ENCODE measurements at places on chromosomes 3 and 15.

DNA sequence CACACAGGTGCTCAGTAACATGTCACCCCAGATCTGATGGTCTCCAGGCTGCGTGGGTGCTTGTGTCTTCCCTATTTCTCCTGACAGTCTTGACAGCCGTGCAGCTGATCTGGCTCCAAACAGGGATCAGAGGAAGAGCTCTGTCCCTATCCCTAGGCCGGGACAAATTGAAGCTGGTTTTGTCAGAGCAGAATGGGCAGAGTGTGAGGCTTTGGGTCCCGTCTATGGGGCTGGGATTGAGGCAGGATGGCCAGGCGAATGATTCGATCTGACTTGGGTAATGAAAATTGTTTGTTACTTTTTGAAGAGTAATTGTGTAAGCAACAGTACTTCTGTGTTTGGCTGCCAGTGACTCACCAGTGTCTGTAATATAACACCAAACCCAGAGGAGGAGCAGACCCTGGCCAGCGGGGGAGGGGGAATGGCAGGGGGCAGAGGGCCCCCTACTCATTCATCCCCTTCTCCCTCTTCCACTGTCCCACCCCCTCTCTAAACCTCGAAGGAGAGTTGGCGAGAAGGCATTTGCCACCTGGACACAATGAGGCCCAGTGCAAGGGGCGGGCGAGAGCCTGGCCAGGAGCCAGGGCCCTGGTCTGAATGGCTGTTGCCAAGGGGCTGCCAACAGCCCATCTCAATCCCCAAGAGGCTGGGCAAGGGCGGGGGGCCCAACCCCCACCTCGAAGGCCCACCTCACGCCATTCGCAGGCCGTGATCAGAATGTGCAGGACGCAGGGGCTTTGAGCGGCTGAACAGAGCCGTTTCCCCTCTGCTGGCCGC is 4.9 kb upstream of the MAGEF1 start:
- DNase-seq = no peak

- DNase-seq = peak; percentile 26
These were observed 159.8 kb downstream of the ALCAM start for GRCh38 chr3:105526360-105527111.

DNA sequence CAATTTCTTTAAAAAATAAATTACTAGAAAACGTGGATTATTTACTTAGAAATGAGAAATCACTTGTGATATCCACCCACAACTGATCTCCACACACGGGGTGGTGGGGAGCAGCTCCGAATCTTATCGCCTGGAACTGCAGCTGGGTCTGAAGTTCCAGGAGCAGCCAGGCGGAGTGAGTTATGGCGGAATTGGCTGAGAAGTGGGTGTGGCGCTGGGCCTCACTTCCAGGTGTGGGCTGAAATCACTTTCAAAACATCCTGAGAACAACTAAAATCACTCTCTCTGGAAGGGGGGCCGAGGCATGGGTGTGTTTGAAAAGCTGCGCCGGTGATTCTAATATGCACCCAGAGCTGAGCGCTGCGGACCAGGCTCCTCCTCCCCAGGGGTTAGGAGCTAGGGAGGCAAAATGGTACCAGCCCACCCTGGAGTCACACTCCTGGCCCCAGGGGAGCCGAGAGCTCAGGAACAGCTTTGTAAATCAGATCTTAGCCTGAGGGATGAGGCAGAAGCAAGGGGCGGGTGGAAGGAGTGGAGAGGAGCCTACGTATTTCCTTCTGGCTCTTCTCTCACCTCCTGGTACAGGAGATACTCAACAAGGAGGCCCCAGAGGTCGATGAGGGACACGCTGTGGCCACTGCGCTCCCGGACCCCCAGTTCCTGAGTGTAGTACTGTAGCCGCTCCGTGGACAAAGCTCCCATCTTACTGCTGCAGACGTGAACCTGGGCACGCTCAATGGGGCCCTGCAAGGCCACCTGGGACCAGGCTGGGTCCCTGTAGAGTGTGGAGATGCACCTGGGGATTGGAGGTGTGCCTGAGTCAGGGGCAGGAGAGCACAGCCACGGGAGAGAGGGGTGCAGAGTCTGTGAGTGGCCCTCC is 9.6 kb downstream of the PLA2G4F start:
- no peak for DNase-seq

DNA sequence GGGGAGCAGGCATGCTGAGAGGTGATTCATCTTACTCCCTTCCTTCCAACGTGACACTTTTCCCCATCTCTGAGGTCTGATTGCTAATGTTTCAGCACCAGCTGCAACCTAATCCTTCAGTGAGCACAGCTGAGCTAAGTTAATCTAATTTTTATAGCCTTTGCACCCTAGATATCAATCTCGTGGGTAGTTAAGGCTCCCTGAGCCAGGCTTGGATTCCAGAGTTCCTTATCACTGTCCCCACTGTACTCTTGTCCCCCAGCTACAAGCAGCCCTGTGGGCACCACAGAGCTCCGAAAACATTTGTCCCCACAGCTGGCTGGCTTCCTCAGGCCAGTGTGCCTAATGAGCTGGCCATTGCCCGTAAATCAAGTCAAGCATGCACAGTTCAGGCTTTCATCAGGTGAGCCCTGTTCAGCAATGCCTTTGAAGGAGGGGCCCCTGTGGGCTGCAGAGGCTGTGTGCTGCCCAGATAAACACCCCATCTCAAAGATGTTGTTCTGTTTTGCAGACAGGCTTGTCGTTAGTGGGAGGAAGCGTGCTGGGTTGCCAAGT is 376.9 kb upstream of the RASGRP1 start:
- no peak for DNase-seq

GRCh38 chr3:107441617-107442016 is 64.4 kb downstream of the CCDC54 start:
- no peak for DNase-seq

GRCh38 chr15:75153087-75153486 is 48.6 kb upstream of the C15orf39 start:
- no peak for DNase-seq

DNA sequence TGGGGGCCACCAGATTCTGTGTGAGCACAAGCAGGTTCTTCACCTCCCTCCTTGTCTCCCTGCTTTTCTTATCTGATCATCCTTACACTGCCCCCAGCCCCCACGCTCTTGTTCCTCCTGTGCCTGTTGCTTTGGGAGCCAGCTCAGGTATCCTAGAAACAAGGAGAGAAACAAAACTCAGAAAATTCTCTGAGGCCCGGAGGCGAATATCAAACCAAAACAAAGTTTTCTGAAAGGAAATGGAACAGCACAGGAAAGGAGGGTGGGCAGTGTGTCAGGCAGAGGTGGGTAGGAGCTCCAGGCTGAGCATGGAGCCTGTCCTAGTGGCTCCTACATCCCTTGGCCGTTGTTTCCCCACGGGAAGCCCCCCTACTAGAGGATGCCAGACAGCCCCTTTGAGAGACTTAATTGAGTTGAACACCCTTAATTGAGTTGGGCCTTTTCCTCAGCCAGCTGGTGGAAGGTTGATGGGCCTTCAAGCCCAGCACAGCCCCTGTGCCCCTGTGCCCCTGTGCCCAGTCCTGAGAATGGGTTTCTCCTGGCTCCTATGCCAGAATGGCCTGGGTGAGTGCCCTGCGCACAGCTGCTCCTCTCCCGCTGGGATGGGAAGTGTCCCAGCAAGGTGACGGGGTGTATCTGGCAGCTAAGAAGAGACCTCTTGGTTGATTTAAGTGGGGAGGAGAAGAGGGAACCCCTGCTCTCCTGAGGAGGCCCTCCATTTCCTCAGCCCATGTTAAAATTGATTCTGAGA is 22.8 kb upstream of the JMJD7 start:
- no peak for DNase-seq

DNA sequence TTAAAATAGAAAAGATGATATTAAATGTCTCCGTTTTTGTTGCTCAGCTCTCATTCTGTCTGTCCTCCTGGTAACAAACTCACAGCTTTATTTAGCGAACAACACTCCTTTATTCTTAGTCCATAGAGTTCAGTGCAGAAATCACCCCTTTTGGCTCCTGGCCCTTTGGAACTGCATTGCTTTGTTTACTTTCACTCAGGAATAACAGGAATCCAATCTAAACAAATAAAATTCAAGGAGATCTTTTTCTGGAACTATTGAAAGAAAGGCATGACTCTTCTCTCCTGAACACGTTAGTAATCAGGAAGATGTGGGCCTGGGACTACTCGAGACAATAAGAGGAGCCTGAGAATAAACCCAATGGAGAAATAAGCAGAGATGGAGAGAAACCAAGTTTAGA is 409.2 kb downstream of the DIPK2A start:
- DNase-seq = peak; percentile 34

DNA sequence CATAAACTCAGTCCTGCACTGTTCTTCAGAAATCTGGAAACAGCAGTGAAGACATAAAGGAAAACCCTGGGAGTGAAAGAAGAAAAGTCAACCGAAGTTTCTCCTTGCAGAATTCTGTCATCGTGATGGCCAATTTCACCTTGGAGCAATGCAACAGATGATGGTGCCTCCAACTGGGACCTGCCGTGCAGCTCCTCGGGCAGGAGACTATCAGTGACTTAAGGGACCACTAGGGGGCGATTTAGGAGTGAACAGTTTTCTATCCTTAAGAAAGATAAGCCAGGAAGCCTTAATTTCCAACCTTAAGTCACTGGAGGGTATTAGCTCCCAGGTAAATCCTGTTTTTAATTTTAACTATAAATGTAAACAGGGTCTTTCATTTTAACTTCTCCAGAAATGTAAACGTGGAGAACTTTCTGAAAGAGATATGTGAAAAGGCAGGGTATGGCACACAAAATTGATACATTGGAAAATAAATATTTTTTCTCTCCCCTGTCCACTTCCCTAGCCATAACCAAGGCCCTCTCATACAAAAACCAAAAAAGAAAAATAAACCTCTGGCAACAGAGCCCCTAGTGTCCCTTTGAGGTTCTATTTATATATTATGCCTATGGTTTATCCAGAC is 116.3 kb downstream of the PDZRN3 start:
- no peak for DNase-seq

DNA sequence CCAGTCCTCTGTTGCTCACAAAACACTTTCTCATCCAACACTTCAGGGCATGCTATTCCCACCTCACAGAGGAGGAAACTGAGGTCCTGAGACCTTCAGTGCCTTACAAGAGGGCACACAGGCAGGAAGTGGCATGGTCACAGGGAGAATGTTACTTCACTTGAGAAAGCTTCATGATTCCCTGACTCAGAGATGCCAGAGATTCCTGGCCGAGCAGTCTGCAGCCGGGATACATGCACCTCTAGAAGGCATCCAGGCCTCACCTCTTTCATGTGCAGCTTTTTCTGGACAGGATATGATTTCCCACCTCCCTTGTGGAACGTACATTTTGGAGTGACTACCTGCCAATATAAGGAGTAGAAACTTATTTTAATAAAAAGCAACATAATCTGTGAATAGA is 2.8 kb upstream of the SST start:
- DNase-seq = no peak

- DNase-seq = no peak
These were observed 367.5 kb downstream of the ROBO2 start for GRCh38 chr3:77407441-77407840.

DNA sequence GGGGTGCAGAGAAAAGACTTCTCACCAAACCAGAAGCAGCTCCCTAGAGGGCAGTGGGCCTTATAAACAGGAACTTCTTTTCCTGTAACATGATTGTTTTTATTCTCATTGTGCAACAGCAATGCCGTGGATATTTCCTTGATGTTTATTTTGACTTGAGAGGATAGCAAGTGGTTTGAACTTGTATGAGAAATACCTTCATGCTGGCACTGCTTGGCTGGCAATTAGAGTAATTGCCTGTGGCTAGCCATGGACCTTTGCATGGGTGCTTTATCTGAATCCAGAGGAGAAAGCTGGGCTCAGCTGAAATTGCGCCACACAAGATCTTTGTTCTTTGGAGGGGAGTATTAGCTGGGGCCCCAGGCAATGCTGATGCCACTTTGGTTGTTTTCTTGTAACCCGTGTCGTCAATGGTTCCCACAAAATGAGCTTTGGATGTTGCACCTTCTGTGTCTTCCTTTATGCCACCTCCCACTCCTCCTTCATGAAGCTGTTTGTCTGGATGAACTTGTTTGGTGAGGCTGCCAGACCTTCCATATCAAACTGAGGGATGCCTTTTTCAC is 37.9 kb downstream of the CMTM8 start:
- DNase-seq = no peak

- no peak for DNase-seq
These were observed 79.8 kb downstream of the SEMA5B start for GRCh38 chr3:122947738-122948137.

DNA sequence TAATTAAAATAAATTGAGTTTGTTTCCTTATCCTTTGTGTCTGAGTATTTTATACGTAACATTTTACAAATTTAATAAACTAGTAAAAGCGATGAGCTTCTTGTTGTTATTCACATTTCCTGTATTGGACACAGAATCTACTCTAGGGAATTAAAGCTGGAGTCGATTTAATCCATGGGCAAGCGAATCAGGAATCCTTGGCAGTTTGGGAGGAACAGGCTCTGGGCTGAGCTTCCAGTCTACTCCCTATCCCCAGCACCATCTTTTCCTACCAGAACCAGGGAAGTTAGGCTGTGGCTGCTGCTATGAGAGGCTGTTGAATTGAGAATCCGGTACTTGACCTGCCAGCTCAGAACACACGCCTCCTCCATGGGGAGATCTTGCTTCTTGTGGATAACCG is 437.3 kb upstream of the TPM1 start:
- no peak for DNase-seq

DNA sequence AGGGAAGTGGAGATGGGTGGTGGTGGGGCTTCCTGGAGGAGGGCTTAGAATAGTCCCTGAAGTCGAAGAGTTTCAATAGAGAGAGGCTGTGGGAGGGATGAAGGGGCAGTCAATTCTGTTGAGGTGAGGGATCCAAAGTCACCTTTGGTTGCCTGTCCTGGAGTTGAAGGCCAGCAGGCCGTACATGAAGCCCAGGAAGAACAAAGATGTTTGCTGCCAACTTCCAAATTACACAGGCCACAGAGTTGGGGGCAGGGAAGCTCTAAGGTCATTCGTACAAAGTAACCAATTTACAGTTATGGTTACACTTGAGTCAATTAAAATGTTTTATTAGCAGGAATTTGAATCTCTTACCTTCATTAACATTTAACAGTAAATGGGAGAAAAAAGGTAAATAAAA is 77.9 kb downstream of the FOXB1 start:
- no peak for DNase-seq

- DNase-seq = no peak
These were observed 70.2 kb upstream of the ABI3BP start for GRCh38 chr3:101063401-101063800.

DNA sequence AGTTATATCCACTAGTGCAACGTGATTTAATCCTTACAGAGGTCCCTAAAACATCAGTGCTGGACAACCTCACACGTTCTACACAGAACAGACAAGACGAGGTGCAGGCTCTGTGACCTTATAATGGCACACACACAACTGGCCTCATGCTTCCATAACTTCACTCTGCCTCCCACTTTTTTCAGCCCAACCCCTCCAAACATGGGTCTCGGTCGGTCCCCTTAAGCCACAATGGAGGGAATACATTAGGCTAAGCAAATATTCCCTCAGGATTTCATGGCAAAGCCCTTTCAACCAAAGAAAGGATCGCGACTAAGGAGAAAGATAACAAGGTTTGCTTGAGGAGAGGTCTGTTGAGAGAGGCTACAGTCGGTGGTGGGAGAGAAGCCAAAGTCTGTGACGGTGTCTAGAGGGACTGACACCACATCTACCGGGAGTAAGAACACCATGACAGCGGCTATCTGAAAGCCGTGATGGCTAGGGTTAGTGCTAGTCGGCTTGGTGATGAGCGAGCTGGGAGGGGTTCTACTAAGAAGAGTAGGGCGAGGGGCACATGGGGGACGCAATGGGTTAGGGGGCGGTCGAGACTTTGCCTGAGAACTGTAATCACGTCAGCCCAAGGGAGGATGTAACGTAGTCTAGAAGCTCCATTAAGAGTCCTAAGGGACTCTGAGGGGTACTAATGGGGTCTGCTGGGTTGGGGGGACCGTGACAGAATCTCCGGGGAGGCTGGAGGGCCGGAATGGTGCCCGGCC is 1.0 kb downstream of the MYO9A start:
- DNase-seq = no peak

- DNase-seq = no peak
These were observed 203.1 kb downstream of the EPHB1 start for GRCh38 chr3:134998158-134998557.

All from nucleus accumbens (tissue), 56 donors.